Right forelimb (tissue), 1 donor: ENCODE measurements at places on chromosomes 13 and 19.

DNA sequence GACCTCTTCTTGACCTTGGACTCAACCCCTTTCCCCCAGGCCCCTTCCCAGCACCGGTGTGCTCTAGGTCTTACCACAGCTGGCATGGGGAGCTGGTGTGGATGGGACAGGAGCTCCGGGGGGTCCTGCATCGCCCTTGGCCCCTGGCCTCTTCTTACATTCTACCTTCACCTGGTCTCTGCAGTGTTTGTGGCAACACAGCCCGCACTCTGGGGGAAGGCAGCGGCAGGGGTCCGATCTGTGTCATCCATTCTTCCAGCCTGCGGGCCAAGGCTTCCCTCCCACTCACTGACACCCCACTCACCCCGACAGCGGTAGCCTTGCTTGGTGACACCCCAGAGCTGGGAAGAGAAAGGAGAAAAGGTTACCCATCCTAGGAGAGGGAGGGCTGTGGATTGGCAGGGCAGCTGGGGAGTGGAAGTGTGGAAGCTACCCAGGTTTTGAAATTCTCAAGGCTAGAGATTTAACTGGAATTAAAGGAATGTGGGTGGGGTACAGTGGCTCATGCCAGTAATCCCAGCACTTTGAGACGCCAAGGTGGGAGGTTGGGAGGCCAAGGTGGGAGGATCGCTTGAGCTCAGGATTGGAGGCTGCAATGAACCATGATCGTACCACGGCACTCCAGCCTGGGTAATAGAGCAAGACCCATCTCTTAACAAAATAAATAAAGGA is 8.3 kb downstream of the FAM98C start:
- no peak for DNase-seq

GRCh38 chr19:7497292-7497691 is 8.5 kb upstream of the PEX11G start:
- no peak for DNase-seq

DNA sequence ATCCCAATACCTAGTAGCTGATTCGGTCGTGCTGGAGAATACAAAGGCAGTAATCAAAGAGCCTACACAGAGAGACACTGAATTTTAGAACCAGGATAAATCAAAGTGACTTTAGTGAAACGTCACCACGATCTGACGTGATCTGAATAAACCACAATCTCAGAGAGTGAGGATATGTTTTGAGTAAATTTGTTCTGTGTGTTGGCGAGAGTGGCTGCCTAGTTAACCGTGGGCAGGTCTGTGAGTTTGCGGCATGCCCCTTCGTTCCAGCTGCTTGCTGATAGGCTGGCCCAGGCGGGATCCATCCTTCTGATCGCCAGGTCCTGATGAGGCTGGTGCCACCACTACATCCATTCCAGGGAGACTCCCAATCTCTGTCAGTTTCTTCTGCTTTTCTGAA is 40.4 kb downstream of the LRCH1 start:
- no peak for DNase-seq

DNA sequence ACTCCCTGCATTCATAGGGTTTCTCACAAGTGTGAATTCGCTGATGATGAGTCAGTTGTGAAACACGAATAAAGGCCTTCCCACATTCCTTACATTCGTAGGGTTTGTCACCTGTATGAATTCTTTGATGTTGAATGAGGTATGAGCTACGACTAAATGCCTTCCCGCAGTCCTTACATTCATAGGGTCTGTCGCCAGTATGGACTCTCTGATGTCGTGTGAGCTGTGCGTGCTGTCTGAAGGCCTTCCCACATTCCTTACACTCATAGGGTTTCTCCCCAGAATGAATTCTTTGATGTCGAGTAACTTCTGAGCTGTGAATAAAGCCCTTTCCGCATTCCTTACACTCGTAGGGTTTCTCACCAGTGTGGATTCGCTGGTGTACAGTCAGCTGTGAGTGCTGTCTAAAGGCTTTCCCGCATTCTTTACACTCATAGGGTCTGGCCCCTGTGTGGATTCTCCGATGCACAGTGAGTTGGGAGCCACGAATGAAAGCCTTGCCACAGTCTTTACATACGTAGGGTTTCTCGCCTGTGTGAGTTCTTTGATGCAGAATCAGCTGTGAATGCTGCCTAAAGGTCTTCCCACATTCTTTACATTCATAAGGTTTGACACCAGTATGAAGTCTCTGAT is 30.5 kb upstream of the COX7A1 start:
- no peak for DNase-seq

- peak; percentile 54 for DNase-seq
Measured at GRCh38 chr19:47109541-47110375, 3.8 kb downstream of the ZC3H4 start.

GRCh38 chr13:47672245-47673008 is 328.6 kb downstream of the SUCLA2 start:
- DNase-seq = no peak

DNA sequence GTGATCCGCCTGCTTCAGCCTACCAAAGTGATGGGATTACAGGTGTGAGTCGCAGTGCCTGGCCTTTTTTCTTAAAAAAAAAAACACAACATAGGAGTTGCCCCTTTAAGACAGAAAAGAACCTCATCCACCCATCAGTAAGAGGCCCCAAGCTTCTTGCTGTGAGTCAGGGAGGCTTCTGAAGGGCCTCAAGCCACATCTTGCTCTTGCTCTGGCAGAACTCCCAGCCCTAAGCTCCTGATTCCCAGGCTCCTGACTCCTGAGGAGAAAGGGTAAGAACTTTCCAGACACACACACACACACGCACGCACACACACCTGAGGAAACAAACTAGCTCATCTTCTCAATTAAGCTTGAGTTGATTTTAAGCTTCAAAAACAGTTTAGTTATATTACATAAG is 6.9 kb downstream of the ETFB start:
- no peak for DNase-seq

- DNase-seq = no peak
Measured at GRCh38 chr13:45565331-45565730, 50.2 kb downstream of the ERICH6B start.

DNA sequence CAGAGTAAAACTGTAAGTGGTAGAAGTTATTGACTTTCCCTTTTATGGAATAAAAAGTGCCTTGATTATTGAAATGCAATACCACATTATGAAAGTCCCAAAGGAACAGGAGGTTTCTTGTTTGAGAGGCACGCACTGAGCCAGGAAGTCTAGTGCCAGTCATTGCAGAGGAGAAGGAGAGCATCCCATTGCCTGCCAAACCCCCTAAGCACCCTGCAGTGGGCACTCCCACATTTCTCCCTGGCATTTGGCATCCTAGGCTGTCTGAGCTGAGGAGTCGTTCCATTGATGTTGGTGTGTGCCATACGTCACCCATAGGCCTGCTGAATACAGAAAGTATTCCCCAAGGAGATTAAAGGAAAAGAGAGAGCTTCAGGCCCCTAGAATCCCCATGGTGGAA is 85.7 kb upstream of the MBNL2 start:
- no peak for DNase-seq

- DNase-seq = no peak
Measured at GRCh38 chr13:112333756-112334543, 42.2 kb upstream of the SPACA7 start.

GRCh38 chr19:54245936-54246335 is 3.3 kb upstream of the LILRA6 start:
- DNase-seq = no peak

DNA sequence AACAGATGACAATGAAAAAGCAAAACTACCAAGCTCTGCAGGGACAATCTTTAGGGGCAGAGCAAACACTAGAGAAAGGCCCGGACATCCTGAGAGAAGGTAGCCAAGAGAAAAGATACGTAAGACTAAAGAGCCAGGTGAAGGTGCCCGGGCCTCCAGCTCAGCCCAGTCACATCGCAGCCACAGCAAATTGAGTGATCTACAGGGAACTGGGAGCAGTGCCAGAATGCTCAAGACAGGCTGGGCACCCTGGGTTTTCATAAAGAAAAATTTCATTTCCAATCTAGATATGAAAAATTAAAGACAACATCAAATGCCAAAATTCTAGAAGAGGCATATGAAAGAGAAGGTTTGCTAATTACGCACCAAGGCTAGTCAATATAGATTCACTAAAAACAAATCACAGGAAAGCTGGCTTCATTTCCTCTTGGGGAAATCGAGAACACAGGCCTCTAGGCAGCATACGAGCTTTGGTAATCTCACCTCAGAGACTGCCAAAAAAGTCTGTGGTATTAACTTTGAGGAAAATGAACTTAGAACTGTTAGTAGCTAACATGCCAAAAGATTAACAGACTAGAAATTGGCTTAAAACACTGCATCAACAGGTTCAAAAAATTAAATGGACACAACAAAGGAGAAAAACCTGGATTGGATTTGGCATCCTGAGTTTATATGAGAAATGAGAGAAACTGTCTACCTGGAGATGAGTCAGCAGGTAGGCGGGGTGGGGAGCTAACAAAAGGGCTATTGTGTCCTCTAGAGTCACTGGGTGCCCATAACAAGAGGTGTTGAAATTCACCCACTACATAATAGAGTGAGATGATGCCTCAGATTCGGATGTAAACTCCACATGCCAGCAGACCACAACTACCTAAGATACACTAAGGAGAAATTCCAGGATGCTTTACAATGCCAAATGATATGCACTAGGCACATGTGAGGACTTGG is 6.6 kb downstream of the ANKRD10 start:
- DNase-seq = no peak

DNA sequence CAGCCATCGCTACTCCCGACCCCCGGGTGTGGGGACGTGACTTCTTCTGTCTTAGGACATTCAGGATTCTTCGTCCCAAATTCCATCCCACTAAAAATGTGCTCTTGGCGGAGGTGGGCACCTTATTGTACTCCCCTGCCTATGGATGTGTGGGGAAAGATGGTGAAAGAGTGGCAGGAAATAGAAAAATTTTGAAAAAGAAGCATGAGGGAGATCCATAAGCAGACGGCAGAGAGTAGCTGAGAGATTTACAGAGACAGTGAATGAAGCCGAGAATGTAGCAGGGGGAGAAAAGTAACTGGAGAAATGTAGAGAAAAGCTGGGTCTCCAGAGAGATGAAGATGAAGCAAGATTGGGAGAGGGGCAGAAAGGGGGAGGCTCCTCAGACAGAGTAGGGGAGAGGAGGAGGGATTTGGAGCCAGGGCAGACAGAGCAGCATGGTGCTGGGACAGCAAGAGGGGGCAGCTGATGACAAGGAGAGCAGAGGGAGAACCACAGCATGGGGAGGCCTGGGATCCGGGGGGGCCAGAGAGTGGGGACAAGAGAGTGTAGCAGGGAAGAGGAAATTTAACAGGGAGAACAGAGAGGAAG is 843 bp downstream of the ZNF610 start:
- DNase-seq = peak; percentile 50

DNA sequence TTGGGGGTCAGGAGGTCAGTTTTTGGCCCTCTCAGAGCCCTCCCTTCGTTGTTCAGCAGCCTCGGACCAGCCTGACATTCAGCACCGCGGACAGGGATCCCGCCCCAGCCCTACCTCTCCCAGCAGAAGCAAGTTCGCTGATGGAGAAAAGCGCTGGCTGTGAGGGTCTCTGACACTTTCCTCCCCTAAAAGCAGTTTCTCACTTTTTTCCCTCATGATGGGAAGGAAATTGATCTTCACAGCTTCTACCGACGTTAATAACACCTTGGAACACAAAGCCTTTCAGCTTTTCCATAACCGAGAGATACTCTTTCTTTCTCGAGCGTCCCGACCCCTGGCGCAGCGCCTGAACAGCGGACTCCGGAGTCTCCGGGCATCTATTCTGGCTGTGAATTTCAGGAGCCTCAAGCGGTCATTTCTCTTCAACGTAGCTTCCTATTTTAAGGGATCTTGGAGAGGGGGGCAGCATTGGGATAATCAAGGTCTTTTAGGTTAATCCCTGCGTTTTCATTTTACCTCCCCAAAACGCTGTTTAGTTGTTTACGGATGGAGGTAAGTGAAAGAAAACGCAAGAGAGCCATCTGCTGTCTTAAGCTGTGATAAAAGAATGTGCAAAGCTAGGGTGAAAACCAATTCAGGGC is 467.2 kb downstream of the ITGBL1 start:
- peak; percentile 77 for DNase-seq

- DNase-seq = no peak
Measured at GRCh38 chr13:25971459-25972145, 80.2 kb downstream of the SHISA2 start.

GRCh38 chr13:40440990-40441820 is 225.2 kb downstream of the FOXO1 start:
- DNase-seq = no peak

GRCh38 chr13:28744656-28745055 is 25.9 kb upstream of the SLC46A3 start:
- no peak for DNase-seq

DNA sequence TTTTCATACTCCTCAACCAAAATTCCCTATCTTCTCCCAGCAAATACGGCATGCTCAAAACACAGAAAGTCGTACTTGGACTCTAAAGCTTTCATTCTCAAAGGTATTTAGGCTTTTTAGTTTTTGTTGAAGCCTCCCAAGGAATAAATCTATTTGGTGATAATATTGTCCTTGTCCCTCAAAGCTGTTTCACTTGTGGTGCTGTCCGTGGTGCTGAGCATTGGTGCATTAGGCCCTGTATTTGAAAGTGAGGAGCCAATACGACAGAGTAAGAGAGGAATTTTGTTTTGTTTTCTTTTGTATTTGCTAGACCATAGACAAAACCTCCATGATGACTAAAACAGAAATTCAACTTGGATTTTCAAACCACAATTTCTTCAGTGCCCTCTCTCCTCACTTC is 3.2 kb upstream of the LGALS13 start:
- DNase-seq = no peak

DNA sequence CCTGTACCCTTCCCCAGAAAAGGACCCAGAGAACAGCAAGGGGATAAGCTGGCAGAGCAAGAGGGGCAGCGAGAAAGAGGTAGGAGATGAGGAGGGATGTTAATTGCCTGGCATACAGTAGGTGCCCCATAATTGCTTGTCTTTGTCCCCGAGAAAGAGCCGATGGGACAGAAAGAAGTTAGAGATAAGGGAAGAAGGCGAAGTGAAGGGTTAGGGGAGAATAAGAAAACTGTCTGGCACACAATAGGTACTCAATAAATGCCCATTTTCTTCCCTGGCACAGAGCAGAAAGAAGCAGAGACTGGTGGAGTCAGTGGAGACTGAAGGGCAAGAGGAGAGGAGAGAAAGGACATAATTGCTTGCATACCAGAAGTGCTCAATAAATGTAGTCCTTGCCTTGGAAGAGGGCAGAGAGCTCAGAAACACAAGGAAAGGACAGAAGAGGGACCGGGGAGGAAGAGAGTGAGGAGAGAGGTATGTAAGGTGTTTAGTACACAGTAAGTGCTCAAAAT is 15.9 kb downstream of the JOSD2 start:
- no peak for DNase-seq

GRCh38 chr13:78160793-78161192 is 242.2 kb upstream of the EDNRB start:
- DNase-seq = no peak
